ENCODE measurements at places on chromosomes 6 and 20.

GRCh38 chr20:53040693-53041589 lies 68.8 kb downstream of the TSHZ2 start:
- DNase-seq, result no peak

DNA sequence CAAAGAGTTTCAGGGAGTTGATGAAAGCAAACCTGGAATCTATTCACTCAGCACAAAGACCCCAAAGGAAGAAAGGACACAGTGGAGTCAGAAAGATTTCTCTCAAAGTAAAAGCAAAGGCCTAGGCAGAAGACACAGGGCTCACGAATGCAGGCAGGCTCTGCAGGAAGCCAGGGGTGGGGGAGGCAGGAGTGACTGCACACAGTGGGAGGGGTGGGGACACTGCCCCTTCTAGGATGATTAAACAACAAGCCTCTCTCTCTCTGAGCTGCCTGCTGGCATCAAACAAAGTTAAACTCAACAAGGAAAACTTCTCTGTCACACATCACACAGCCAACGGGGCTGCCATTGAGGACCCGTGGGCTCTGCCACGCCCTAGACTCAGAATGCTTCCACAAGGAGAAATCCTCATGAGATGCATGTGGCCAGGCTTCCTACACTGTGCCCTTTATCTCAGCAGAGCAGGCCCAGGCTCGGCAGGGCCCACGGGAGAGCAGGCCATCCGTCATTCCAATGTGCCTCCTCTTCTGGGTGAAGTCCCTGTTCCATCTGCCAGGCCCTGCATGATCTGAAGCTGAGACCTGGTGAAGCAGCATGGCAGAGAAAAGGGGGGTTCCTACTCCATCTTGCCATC lies 70.1 kb downstream of the RAMACL start:
- no peak for DNase-seq

DNA sequence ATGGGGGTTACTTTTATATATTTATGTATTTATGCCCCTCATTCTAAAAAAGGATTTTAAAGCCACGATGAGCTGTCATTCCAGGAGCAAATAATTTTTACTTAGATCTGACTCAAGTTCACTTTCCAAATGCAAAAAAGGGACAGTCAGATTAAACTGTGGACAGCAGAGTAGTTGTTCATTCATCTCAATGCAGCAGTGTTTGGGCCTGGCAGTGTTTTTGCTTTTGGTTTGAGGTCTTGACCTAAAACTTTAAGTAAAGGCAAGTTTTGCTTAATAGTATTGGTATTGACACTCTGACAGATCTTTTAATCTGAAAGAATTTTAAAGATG lies 13.9 kb downstream of the JARID2 start:
- DNase-seq, result no peak

- no peak for DNase-seq
Observed at GRCh38 chr6:28269492-28269891, 2.5 kb downstream of the ZSCAN26 start.

- DNase-seq, result no peak
Observed at GRCh38 chr6:116969211-116969863, 92.3 kb downstream of the RFX6 start.

DNA sequence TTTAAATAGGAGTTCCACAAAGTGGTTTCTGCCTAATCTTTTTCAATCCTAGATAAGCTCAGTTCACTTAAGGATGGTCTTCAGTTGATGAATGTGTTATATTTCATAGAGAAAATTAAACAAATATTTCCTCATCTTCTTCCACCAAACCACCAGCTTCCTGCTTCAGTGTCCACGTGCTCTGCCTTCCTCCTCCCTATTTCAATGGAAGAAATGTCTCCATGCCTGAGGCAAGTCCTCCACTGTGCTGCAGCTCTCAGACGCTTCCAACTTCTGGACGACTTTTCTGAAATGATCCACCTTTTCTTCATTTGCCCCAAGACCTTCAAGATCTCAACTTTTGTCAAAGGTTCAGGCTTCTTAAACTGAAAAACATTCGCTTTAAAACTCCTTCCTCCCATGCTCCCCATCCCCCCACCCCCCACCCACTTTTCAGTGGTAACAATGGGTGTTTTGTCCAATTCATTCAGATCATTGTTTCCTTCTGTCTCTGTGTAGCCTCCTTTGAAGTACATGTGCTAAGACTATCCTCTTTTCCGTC lies 25.3 kb upstream of the FABP7 start:
- no peak for DNase-seq

DNA sequence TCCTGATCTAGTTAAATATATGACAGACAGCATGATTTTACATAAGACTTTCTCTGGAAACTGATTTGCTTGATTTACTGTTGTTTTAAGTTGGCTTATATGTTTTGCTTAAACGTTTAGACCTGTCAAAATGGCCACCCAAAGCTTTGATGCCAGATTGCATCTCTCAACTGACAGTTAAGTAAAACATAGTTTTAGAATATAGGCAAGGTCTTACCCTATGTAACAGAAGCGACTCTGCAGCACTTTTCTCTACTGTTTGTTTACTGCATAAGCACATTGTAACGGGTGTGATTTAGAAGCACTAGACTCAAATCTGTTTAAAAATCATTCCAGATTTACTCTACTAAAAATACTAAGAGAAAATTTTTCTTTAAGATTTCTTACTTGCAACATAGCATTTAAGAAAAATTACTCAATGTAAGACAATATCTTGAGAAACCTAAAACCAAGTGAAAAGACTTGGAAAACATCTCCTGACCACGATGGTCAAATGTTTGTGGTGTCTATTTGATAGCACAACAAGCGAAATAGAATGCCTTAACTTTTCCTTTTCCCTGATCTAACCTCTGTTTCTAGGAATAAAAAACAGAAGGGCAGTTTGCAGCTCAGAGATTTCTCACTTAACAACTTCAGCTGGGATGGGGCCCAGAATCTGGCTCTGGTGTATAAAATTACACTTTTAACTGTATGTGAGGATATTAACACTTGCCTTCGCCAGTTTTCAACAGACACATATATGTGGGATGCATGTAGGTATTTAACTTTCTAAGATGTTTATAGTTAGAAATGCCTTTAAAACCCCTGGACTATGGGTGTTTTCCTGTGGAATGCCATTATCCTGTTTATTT lies 47.4 kb downstream of the AIG1 start:
- DNase-seq, result no peak

- no peak for DNase-seq
Observed at GRCh38 chr6:11389977-11390376, 147.6 kb upstream of the TMEM170B start.

GRCh38 chr6:89208551-89208950 lies 8.6 kb downstream of the GABRR1 start:
- DNase-seq, result no peak

DNA sequence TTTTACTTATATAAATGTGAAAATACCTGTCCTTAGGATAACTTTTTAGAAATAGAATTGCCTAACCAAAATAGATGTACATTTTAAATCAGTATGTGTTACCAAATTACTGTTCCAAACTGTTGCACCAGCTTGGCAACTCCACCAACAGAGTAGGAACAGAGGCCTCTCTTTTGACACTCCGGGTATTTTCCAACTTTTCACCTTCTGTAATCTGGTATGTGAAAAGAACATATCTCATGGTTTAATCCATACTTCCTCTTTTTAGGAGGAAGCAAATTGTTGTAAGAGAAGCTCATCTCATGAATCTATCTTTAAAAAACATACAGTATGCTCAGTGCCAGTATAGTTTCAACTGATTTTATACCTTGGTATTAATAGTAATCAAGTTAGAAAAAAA lies 24.9 kb downstream of the RNF144B start:
- no peak for DNase-seq

GRCh38 chr6:42093582-42094329 lies 43.4 kb downstream of the TAF8 start:
- DNase-seq, result no peak

- DNase-seq, result no peak
Observed at GRCh38 chr6:145758113-145758512, 22.8 kb upstream of the EPM2A start.

GRCh38 chr6:18997375-18997826 lies 610.3 kb downstream of the RNF144B start:
- DNase-seq, result no peak

- no peak for DNase-seq
Observed at GRCh38 chr6:109237077-109237985, 142.0 kb downstream of the CEP57L1 start.

DNA sequence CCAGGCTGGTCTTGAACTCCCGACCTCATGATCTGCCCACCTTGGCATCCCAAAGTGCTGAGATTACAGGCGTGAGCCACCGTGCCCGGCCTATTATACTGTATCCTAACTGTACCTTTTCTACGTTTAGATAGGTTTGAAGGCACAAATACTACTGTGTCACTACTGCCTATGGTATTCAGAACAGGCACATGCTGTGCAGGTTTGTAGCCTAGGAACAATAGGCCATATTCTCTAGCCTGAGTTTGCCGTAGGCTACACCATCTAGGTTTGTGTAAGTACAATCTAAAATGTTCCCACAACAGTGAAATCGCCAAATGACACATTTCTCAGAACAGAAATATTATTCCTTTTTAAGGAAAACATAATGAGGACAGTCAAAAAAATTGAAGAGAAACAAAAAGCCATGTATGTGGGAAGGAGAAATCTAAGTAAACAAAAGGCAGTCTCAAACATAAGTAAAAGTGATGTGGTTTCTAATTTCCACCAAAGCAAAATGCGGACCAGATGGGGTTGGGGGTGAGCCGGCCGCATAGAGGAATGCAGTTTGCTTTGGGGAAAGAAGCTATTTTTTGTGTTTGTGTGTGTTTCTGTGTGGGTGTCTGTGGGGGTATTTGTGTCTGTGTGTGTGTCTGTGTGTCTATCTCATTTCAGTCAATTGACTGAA lies 192.6 kb upstream of the SALL4 start:
- DNase-seq, result no peak

- no peak for DNase-seq
Observed at GRCh38 chr6:131687022-131687421, 14.2 kb downstream of the OR2A4 start.

- DNase-seq, result no peak
Observed at GRCh38 chr20:6855104-6855503, 87.6 kb downstream of the BMP2 start.

- no peak for DNase-seq
Observed at GRCh38 chr20:12997128-12997655, 11.6 kb upstream of the SPTLC3 start.

GRCh38 chr6:37940074-37940847 lies 120.7 kb downstream of the ZFAND3 start:
- no peak for DNase-seq

DNA sequence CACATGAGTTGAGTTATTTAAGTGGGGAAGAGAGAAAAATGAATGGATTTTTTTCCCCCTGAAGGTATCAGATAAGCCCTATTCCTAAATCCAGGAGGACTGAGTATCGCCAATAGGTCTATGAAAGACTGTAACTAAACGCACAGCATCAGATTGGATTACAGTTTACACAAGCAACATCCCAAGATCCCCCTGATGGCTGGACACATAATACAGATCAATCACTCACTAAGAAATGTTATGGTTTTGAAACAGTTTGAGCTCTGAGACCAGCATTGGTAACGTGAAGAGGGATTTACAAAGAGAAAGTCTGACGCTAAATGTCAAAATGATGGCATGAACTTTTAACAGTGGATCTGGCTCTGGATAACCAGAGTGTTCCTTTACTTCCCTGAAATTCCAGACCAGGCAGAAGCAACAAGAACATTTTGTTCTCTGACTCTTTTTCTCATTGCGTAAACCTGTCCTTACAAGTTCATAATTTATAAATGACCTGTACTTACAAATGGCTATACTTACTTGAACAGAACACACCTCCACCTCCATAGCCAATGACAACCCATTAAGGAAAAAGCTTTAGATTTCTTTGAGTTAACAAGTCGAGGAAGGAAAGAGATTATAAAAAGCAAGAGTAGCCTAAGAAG lies 131.8 kb upstream of the BEND3 start:
- DNase-seq, result no peak

- DNase-seq, result no peak
Observed at GRCh38 chr20:10388597-10388996, 45.4 kb downstream of the MKKS start.

DNA sequence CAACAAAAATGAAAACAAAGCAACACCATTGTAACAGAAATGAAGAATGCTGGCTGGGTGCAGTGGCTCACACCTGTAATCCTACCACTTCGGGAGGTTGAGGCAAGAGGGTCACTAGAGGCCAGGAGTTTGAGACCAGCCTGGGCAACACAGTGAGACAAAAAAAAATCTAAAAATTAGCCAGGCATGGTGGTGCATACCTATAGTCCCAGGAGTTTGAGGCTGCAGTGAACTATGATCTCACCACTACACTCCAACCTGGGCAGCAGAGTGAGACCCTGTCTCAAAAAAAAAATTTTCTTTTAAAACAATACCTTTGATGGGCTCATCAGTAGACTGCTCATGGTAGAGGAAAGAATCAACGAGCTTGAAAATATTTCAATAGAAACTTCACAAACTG lies 18.5 kb downstream of the NINL start:
- DNase-seq, result no peak

GRCh38 chr6:21327326-21328112 lies 266.0 kb upstream of the SOX4 start:
- DNase-seq, result no peak

GRCh38 chr6:33882154-33882553 lies 78.4 kb upstream of the MLN start:
- DNase-seq, result no peak

DNA sequence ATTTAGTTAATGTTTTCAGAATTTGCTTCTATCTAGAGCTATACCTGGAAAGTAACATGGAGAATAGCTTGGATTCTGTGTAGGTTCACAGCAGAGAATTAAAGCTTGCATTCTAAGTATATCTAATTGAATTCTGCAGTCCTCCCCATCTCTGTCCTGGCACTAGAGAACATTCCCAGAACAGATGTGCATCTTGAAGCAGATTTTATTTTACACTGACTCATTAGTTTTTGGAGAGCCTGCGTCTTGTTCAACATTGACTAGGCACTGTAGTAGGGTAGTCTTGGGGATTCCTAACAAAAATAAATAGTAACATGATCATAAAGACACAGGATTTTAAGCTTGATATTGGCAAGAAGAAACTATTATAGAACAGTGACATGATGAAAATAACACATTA lies 36.2 kb upstream of the BAG2 start:
- no peak for DNase-seq

DNA sequence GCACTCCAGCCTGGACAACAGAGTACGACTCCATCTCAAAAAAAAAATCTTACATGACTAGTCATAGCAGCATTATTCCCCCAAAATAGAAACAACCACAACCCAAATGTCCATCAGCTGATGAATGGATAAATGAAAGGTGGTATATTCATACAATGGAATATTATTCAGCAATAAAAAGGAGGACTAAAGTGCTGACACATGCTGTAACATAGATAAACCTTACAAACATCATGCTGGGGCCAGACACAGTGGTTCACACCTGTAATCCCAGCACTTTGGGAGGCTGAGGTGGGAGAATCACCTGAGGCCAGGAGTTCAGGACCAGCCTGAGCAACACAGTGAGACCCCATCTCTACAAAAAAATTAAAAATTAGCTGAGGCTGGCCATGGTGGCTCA lies 16.9 kb downstream of the C20orf203 start:
- no peak for DNase-seq

- no peak for DNase-seq
Observed at GRCh38 chr6:139277161-139277560, 14.6 kb downstream of the TXLNB start.

Data from activated T-helper 1 cell treated with anti-CD3 and anti-CD28 coated beads, Interleukin-2, amount 50 U/mL, for 16 hours (primary cell).